ENCODE measurements at places on chromosomes 7 and 10.

GRCh38 chr7:156943091-156944041 is 6.1 kb upstream of the NOM1 start:
- DNase-seq = no peak

- no peak for DNase-seq
Observed at GRCh38 chr10:7857262-7857661, 39.0 kb downstream of the TAF3 start.

GRCh38 chr10:48931188-48931587 is 8.5 kb downstream of the LRRC18 start:
- no peak for DNase-seq

- DNase-seq = no peak
Observed at GRCh38 chr10:72729528-72729927, 37.6 kb downstream of the MCU start.

DNA sequence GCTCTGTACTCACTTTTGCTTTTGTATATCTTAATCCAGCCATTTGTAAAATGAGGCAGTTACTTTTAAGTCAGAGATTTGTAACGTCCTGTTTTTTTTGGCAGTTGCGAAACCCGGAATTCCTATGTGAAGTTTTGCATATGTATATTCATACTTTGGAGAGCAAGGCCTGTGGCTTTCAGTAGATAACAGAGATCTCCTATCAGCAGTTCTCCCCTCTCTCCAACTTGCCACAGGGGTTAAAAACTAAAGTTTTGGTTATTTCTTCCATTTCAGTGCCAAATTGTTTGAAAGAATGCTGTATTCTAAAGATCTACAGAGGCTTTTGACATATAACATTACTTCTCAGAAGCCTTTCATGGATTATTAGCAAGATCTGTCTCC is 102.4 kb downstream of the EXOC4 start:
- no peak for DNase-seq

All from muscle of leg (tissue), 16 donors.